ENCODE measurements at places on chromosomes 16 and 17.

DNA sequence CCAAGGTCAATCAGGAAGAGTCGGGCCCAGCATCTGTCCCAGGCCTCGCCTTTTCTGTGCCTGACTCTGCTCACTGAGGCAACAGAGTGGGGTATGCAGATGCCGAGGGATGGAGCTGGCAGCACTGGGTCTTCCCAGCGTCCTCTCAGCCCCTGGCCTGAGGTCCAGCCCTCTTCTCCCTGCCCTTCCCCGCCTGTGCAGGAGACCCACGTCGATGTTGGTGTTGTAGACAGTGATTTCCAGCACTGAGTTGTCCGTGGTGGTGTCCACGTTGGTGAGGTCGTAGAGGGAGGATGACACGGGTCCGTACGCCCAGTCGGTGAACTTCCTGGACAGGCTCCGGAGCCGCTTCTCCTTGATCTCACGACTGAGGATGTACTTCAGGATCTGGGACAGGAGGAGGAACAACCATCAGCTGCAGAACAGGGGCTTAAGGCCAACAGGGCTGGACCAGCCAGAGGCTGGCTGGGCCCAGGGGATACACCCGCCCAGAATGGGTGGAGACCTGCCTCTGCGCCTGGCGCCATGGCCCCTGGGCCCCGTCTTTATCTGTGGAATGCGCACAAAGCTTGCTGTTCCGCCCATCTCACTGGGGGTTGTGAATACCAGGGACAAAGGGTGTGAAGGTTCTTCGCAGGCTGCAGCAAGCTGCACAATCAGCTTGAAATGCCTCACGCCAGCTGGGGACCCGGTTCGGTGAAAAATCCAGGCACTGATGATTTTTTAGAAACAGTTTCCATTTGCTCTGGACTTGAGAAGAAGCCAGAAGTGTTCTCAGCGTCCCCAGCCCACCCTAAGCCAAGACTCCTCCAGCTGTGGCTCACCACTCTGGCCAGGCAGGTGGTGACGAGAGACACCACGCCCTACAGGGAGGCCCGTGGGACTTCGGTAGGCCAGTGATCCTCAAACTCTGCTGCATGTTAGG is 27.5 kb downstream of the TRPV3 start:
- DNase-seq = no peak

GRCh38 chr16:31135535-31136286 is at the start of gene PRSS8:
TSS of gene PRSS8 (minus strand) at chr16:31135727. CDS start at chr16:31135498, 229 bp downstream.
- no peak for DNase-seq

GRCh38 chr17:36136036-36136435 is 32.4 kb downstream of the CCL4 start:
- DNase-seq = no peak

DNA sequence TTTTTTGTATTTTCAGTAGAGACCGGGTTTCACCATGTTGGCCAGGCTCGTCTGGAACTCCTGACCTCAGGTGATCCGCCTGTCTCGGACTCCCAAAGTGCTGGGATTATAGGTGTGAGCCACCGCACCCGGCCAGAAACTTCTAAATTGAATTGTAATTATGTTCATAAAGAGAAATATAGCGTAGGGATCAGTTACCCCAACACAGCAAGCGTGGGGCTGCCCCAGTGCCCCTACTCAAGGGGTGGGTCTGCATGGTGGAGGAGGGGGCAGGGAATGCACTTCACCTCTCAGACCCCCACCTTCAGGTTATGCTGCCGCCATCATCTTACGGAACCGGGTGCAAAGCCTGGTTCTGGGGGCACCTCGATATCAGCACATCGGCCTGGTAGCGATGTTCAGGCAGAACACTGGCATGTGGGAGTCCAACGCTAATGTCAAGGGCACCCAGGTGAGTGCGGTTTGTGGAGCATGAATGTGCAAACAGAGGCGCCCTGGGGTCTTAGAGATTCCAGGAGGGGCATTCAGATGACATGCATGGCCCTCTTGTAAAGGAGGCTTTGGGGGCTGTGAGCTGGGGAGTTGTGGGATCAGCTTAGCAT is 18.0 kb downstream of the ITGAM start:
- DNase-seq = no peak

DNA sequence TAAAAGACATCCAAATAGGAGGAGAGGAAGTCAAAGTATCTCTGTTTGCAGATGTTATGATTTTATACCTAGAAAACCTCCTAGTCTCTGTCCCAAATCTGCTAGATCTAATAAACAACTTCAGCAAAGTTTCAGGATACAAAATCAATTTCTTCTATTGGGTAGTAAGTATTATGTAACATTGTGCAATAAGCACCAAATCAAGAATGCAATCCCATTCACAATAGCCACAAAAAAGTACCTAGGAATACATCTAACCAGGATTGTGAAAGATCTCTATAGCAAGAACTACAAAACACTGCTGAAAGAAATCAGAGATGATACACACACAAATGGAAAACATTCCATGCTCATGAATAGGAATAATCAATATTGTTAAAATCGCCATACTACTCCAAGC is 13.0 kb downstream of the NLRP1 start:
- no peak for DNase-seq
